ENCODE measurements at places on chromosomes 13 and 19. TPM values are rescaled to one million over a fixed set of nuclear protein-coding genes. Genes with fewer than 3 reads are reported as not detected.

DNA sequence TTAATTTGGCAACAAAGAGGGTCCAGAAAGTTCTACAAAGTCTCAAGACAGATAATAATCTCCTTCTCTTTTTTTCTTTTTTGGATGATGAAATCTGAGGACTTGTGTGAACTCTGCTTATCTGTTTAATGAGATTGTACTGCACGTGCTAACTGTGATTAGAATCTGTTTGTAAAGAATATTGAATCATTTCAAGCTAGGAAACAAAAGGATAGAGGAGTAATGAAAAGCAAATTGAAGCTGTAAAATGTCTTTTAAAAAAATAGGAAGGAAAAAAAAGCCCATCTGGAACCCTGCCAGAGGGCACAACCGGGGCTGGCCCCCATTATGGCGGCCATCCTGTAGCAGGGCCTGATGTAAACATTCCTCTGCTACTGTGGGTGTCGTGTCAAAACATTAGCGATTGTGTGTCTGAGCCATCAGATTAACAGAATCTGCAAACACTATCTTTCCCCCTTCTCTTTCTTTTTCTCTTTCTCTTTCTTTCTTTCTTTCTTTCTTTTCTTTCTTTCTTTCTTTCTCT, 83.0 kb downstream of the FLT1 start:
- ATAC-seq: no peak

GRCh38 chr19:34503531-34504272, 22.1 kb downstream of the WTIP start:
- no peak for ATAC-seq

Gene ZNF208
- 13.8 TPM for total RNA-seq

Gene MED25
- total RNA-seq: 56.1 TPM

GRCh38 chr19:310141-310651, 19.0 kb upstream of the PLPP2 start:
- ATAC-seq: no peak

GRCh38 chr19:52990759-52991418, 22.8 kb upstream of the ERVV-1 start:
- ATAC-seq: no peak

DNA sequence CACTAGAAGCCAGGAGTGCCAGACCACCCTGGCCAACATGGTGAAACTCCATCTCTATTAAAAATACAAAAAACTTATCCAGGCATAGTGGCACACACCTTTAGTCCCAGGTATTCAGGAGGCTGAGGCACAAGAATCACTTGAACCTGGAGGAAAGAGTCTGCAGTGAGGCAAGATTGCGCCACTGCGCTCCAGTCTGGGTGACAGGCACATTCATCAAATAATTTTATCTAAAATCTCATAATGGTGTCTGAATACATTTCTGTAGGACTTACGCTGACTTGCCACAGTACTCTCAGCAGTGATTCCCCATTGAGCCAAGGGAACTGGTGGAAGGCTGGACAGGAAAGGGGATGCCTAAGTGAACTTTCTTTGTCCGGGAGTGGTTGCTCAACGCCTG, 4.3 kb upstream of the ZNF28 start:
- no peak for ATAC-seq

GRCh38 chr13:24178847-24179485, 18.4 kb downstream of the SPATA13 start:
- peak; percentile 99 for ATAC-seq

DNA sequence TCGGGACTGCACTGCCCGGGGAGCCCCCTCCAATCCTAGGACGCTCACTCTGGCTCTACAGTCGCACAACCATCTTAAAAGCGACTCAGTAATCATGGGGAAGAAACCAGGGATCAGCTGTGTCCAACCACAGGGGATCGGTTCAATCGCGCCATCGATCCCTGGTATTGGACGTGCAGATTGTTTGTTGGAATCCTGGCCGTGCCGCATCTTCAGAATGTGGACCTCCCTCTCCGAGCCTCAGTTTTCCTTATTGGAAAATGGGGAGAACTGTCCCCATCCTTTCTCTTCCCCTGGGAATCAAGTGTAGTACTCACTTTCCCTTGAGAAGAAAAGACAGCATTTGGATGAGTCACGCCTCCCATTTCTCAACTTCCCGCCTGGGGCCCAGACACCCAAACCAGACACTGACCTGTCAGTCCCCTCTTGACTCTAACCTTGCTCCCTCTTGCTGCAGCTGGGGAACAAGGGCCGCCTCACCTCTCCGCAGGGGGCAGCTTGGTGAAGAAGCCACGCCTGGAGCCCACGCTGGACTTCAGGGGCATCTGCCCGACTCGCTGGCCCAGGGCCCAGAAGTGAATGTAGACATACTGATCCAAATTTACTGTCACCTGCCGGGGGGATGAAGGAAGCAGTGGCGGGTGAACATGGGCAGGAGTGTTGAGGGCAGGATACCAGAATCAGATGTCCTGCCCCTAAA, 17.6 kb downstream of the EMP3 start:
- ATAC-seq: no peak

DNA sequence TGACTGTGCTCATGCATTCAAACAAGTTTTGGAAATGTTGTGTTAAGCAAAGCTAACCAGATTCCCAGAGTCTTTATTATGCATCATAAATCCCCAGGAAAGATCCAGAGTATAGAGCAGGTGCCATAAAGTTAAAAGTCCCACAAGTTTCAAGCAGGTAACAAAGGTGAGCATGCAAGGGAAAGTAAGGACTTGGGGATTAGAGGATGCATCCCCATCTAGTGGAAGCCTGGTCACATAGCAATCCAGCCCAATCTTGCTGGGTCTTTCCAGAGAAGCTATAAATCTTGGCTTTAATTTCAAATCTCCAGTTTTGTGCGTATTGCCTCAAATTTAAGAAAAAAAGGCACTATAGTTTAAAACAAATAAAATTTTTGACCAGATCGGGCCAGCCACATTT, 72.7 kb downstream of the ZNF254 start:
- ATAC-seq: no peak

DNA sequence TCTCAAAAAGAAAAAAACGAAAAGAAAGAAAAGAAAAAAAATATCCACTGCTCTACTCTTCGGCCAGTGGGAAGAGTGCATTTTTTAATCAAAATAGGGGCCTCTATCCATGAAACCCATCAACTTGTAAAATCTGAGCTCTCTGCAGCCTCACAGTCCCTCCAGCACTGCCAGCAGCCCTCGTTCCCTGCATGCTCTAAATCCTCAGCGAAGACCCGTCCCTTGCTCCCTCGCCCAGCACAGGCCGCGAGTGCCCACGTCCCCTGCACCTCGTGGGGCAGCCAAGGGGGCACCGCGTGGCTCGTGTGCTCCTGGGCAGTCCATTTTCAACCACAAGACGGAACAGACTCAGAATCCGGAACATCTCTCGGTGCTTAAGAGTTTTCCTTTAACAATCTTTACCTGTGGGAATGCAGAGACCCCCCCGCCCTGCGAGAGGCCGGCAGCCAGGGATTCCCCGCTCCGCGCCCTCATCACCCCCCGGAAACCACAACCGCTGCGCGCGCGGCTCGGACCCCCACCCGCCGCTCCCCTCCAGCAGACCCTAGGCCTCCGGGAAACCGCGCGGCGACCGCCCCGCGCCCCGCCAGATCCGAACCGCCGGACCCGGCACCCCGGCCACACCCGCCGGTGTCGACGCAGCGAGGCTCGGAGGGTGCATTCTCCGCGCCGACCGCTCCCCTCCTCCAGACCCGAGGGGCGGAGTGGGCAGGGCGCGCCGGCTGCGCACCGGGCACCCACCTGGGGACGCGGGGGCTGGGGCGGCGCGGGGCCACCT, 638 bp downstream of the ANKRD27 start:
- ATAC-seq: no peak

GRCh38 chr13:40145139-40145538, 489.7 kb downstream of the COG6 start:
- peak; percentile 71 for ATAC-seq

GRCh38 chr19:56966225-56966696, 125.7 kb upstream of the PEG3 start:
- no peak for ATAC-seq

DNA sequence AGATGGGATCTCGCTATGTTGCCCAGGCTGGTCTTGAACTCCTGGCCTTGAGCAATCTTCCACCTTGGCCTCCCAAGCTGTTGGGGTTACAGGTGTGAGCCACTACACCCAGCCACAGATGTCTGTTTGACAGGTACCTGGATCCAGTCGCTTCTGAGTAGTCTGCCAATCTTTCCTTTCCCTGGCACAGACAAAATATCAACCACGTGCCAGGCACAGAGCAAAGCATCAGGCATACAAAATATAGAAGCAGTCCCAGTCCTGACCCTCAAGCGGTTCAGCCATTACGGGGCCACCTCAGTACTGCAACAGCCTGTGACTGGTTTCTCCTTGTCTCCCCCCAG, 3.8 kb downstream of the ELAVL1 start:
- ATAC-seq: no peak

DNA sequence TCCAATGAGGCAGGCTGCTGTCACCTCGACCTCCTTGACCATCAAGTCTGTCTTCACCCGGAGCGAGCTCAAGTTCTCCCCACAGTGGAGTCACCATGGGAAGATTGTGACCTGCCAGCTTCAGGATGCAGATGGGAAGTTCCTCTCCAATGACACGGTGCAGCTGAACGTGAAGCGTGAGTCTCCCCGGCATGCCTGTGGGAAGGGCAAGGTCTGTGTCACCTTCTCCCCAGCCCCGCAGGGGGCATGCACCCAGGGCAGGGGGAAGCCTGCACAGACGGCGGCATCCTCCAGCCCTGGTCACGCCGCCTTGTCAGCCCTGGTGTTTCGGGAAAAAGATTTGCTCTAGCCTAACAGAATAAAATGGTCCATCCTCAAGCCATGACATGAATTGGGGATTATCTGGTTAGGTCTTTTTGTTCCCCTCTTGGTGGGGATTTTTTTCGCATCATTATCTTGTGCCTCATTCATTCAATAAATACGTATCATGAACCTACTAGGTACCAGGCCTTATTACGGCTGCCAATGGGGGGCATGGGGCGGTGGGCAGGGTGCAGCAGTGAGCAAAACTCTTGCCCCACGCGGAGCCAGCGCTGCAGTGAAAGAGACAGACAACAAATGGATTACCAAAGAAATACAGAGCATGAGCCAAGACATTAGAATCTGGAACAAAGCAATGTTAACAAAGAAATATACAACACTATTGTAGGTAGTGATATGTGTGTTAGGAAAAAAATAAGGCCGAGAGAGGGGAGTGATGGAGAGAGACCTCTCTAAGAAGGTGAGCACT, 7.4 kb downstream of the CD22 start:
- ATAC-seq: no peak

- ATAC-seq: no peak
Measured at GRCh38 chr19:34154401-34154800, 17.9 kb upstream of the LSM14A start.

- no peak for ATAC-seq
Measured at GRCh38 chr13:76222511-76222910, 586.4 kb downstream of the LMO7 start.

- ATAC-seq: no peak
Measured at GRCh38 chr13:111284565-111284964, 35.9 kb upstream of the TEX29 start.

DNA sequence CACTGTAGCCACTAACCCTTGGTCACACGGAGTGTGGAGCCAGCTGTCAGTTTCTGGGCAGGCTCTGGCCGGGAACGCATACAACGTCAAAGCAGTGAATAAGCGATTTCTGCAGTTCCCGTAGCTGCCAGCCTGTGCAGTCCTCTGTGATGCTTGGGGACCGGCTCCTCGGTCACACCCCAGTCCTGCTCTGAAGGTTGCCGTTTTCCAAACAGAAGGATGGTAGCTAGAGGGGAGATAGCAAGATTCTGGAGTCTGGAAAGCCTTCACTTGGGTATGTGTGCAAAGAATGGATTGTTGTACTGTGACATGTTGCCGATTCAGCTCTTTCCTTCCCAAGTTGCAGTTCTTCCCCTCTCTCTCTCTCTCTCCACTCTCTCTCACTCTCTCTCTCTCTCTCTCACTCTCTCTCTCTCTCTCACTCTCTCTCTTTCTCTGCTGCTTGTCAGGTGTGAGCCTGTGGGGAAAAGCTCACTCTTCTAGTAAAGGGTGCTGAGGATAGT, 38.7 kb upstream of the C1QTNF9 start:
- peak; percentile 58 for ATAC-seq

DNA sequence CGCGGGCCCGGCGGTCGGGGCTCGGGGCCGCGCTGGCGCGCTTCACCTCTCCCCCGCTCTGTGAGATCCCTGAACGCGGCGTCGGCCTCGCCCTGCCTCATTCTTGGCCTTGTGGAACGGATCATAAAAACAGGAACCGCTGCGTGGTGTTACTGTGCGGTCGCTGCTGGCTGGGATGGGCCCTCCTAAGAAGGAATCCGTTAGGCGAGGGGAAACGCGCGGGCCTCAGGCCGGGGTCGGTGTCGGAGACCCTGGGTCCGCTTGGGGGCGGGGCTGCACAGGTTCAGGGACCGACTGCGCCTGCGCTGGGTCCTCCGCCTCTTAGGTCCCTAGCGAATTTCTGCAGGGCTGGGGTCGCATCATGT, 381 bp downstream of the CKAP2 start:
- ATAC-seq: peak; percentile 54

DNA sequence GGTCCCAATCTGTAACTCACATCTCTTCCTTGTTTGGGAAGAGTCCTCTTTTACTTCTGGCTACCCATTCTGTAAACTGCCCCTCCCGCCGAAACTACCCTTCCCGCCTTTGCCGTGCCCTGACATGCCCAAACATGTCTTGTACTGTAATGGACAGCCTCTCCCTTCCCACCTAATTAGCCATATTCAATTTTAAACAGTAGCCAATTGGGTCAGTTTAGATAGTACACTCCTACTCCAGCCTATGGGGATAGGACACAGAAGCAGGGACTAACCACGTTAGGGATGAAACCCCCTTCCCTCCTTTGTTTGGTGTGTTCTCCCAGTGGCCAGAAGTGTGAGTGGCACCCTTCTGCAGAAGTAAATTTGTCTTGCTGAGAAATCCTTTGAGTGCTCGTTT, 34.2 kb downstream of the SACS start:
- no peak for ATAC-seq

DNA sequence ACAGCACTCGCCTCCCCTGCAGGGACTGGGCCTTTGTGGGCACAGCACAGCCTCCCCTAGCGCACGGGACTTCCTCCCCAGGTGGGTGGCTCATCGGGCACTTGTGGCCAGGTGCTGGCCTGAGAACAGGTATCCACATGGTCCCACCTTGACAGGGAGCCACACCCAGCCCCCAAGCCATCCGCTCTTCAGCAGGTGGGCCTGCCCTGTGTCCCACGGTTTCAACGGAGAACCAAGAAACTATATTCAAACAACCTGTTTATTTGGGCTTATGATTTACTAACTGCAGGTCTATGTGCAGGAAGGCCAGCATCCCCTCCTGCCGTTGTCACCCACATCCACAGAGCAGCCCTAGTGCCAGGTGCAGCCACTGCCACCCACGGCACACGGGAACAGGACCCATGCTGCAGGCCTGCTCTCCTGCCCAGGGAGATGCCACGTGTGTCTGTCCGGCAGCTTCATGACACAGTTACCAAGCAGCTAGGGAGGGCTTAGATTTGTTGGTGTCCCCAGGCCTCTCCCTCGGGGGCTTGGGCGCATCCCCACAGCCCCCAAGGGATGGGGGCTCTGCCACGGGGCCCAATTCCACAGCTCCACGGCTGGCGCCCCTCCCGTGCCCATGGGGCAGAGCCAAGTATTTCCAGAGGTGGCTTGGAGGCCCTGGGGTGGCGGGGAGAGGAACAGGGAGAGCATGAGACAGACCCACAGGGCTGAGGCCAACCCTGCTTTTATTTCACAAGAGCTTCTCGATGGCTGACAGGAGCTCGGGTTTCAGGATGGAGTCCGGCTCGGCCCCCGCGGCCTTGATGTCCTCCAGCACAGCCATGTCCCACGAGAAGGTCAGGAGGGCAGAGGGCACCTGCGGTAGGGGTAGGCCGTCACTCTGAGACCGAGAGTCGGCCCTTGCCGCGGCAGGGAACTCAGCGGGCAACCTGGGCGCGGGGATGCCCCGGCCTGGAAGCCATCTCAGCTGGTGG, 12.5 kb downstream of the UBXN6 start:
- no peak for ATAC-seq

All from activated T-helper 17 cell treated with anti-CD3 and anti-CD28 coated beads, Interleukin-2, amount 50 U/mL, for 72 hours (primary cell).